ENCODE measurements at places on chromosomes 12 and 14.

DNA sequence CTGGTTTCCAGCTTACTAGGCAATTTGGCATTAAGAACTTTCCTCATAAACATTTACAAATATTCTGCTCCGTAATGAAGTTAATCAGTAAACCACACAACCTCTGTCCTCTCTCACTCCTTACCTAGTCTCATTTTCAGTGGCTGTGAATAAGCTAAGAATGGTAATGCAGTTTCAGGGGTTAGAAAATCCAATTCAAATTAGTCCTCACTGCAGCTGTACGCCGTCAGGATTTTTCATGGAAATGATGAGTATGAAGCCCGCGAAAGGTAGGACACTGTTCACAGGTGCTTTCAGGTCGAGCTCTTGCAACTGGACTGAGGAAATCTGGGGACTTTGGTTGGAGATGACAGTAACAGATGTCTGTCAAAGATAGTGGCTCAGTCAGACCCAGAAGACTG, 29.6 kb downstream of the NR1H4 start:
- no peak for DNase-seq

- no peak for DNase-seq
These were observed 60.1 kb upstream of the DIO2 start for GRCh38 chr14:80271389-80271788.

DNA sequence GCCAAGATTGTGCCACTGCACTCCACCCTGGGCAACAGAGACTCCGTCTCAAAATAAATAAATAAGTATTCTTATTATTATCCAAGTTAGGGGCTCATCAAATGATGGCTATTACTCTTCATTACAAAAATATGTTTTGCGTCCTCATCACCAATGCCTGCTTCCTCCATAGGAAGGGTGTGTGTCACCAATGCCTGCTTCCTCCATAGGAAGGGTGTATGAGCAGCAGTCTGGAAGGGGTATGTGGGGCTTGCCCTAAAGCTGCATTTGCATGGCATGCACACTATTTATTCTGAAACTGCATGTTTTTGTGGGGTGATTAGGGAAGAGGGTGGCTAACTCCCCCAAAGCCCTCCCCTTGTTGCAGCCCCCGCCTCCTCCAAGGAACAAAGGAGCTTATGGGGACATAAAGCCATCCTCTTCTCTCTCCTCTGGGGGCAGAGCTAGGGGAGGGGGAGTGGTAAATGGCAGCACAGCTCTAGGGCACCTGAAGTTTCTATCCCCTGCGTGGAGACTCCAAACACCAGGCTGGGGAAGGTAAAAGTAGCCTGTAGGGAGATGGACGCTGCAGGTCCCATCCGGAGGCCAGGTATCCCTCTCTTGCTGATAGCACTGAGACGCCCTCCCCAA, 1.3 kb downstream of the CAMKK2 start:
- peak; percentile 31 for DNase-seq

GRCh38 chr12:66255737-66256136, 46.6 kb upstream of the HELB start:
- no peak for DNase-seq

- no peak for DNase-seq
These were observed 26.7 kb downstream of the MED21 start for GRCh38 chr12:27048822-27049752.

- no peak for DNase-seq
These were observed 181.0 kb upstream of the BMP4 start for GRCh38 chr14:54137614-54137961.
